ENCODE measurements at places on chromosomes 12 and 14.

DNA sequence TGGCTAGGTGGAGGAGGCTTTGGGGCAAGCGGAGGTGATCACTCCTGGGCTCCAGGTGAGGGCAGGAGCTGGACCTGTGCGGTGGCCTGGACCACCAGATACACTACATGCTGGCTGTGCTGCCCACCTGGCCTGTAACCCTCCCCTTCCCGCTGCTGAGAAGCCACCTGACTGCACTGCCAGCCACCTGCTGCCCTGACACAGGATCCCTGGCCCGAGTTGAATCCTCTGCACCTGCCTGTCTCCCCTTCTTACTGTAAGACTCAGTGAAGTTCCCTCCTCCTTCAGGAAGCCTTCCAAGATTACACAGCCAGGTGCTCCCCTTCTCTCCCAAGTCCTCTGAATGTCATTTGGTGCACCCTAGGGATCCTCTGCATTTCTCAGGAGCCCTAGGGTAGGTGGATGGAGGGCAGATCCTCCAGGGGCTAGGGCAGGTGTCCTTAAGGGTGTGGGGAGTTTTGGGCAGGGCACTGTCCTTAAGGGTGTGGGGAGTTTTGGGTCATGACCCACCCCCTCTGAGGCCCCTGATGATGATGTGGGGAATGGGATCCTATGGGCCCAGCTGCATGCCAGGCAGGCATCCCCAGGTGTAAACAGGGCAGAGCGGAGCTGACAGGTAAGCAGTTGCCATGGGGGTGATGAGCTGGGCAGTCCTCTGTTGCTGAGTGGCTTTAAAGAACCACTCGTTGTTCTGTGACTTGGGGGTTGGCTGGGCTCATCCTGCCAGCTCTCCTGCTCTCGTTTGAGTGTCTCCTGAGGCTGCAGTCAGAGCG lies 6.7 kb upstream of the MTA1 start:
- DNase-seq = no peak

GRCh38 chr12:47184813-47185212 lies 105.1 kb upstream of the AMIGO2 start:
- no peak for DNase-seq

GRCh38 chr12:75337905-75338304 lies 3.4 kb downstream of the GLIPR1L1 start:
- DNase-seq = no peak

- no peak for DNase-seq
These were observed 51.4 kb upstream of the DIO3 start for GRCh38 chr14:101509730-101510371.

- no peak for DNase-seq
These were observed 107.0 kb downstream of the PTPRR start for GRCh38 chr12:70813559-70813958.

DNA sequence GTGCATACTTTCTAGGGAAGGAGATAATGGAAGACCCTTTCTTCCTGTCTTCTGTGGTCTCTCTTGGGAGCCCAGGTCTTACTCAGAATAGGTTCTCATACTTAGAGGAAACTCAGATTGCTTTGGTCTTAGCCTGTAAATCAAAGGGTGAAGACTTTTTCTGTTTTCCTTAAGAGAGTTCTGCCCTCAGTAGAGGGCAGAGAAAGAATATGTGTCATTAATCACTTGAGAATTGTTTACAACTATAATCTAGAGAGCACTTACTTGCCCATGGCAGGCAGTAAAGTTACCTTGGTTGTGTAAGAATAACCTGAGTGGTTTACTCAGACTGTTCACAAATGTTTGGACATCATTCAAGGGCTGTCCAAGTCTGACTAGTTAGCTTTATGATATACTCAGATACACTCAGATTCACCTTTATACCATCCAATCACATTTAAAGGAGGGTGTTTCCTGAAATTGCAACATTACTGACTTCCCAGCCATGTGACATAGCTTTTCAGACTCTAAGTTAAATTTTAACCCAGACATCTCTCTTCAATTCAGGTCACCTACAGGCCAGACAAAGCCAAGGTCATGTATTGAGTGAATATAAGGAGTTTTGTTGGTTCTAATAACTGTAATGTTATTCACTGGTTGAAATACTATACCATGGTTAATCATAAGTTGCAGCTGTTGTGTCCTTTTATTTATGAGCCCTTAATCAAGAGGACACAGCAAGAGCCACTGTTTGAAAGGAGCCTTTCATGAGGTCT lies 372.2 kb downstream of the RAD51B start:
- DNase-seq = peak; percentile 32

GRCh38 chr12:27083861-27084394 lies 1.6 kb upstream of the C12orf71 start:
- peak; percentile 51 for DNase-seq

GRCh38 chr14:73457041-73457923 lies 1.1 kb downstream of the NUMB start:
- DNase-seq = no peak
